ENCODE measurements at places on chromosomes 4 and X.

GRCh38 chr4:186029571-186030398 is 39.2 kb upstream of the TLR3 start:
- DNase-seq = no peak

- DNase-seq = no peak
Observed at GRCh38 chr4:15884666-15885065, 53.9 kb downstream of the FGFBP1 start.

- no peak for DNase-seq
Observed at GRCh38 chrX:124925681-124926080, 394.0 kb upstream of the TEX13C start.

- DNase-seq = no peak
Observed at GRCh38 chr4:148651991-148652390, 209.8 kb upstream of the NR3C2 start.

GRCh38 chr4:45650545-45650944 is 473.3 kb downstream of the GABRG1 start:
- no peak for DNase-seq

DNA sequence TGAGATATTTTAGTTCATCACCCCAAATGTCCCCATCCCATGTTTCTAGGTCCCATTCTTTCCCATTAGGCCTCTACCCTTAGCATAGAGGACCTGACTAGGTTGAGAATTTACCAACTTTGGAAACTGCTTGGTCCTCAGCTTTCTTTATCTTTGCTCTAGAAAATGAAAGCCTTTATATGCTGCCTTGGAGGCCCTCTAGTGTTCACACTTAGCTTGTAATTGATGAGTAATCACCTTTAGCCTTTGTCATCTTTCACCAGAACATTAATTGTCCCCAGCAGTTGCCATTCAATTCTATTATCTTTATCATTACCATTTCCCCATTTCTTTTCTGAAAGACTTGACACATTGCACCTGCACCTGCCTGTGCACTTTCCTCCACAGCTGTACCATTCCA is 589.2 kb upstream of the NR3C2 start:
- DNase-seq = no peak

- DNase-seq = no peak
Observed at GRCh38 chrX:72141372-72142004, 9.8 kb upstream of the RTL5 start.

- DNase-seq = no peak
Observed at GRCh38 chr4:7779432-7779768, 160.3 kb downstream of the AFAP1 start.

GRCh38 chr4:157280673-157281072 is 60.1 kb downstream of the GRIA2 start:
- no peak for DNase-seq

GRCh38 chr4:44448521-44449461 is at the start of gene KCTD8:
Gene KCTD8 (minus strand): TSS chr4:44448809.
- peak; percentile 25 for DNase-seq

GRCh38 chr4:146972036-146972435 is 26.4 kb upstream of the TTC29 start:
- DNase-seq = no peak

DNA sequence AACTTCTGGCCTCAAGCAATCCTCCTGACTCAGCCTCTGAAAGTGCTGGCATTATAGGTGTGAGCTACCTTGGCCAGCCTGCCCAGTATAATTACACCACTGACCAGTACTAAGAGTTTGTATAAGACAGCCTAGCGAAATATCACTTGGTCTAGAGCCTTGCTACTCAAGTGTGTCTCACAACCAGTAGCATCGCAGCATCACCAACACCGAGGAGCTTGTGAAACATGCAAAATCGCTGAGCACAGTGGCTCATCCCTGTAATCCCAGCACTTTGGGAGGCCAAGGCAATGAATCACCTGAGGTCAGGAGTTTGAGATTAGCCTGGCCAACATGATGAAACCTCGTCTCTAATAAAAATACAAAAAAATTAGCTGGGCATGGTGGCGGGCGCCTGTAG is 102.0 kb upstream of the GATB start:
- no peak for DNase-seq

DNA sequence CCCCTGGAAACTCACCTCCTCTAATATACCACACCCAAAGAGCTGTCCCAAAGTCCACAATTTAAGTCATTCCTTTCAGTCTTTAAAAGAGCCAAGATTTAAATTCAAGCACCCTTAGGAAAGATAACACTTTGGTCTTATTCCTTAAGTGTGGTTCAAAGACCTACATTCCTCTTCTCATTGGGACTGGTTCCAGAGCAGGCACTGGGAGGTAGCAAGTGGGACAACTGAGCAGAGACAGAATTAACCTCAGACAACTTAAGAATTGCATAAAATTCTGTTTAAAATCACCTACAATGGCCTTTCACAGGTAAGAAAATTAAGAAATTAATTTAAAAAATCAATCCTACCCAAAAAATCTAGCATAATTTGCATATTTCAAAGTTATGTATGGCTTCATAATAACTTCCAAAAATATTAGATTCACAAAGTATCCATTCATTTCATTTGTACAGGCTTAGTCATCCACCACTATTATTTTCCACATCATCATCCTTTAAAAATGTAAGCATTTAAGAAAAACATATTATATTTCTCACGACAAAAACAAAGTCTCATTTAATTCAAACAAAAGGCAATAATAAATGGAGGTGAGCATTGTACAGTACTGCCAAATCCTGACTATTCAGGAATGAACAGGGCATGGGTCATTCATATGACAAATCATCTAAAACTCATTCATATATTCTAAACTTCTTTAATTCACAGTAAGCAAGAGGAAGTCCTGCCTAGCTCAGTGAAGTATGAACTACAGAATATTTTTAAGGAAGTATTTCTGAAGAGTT is 13.6 kb downstream of the PRSS12 start:
- DNase-seq = no peak

GRCh38 chrX:79336869-79337815 is 30.0 kb downstream of the ITM2A start:
- no peak for DNase-seq

- DNase-seq = no peak
Observed at GRCh38 chr4:31613946-31614623, 893.9 kb downstream of the PCDH7 start.

GRCh38 chr4:83191026-83191425 is 76.5 kb upstream of the PLAC8 start:
- no peak for DNase-seq
